Activated T-helper 1 cell treated with anti-CD3 and anti-CD28 coated beads, Interleukin-2, amount 50 U/mL, for 16 hours (primary cell): ENCODE measurements at places on chromosomes 7 and 10.
A peak's percentile ranks its signal among the peaks of the same experiment; 100 is the strongest.

DNA sequence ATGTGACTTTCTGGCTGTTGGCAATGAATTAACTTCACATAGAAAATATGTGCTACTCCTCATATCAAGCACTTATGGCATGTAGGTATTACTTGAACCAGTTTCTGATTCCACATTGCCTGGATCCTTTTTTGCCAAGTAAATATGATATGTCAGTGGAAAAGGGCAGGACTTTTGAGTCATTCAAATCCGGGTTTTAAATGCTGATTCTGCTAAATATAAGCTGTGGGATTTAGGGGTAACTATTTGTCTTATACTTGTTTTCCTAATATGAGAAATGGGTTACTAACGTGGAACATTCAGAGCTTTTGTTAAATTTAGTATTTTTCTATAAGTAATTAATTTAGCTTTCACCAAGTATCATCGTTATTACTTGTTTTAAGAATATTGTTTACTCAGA, 108.0 kb upstream of the HGF start:
- no peak for DNase-seq

DNA sequence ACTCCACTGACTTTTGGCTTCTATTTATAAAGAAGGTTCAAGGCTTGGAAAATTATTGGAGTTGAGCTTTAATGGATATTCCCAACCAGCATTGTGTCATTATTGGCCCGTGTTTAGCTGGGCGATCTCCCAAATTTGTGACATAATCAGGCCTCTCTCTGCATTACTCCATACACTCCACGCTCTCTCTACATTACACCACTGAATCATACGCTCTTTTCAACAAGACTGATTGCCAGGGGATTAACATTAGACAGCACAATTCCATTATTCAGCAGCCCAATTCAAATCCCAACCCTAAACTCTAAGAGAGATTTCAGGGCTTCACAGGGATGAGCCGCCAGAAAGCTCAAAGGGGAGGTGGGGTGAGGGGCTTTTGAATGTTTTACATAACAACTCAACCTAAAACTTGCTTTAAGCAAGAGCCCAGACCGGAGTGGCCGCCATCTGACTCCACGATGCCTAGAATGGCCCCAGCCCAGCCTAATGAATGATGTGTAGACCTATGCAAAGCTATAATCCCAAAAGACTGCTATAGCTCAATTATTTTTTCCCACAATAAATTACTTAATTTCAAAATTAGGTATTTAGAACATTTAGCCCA, 61.8 kb downstream of the FGFR2 start:
- DNase-seq = no peak

DNA sequence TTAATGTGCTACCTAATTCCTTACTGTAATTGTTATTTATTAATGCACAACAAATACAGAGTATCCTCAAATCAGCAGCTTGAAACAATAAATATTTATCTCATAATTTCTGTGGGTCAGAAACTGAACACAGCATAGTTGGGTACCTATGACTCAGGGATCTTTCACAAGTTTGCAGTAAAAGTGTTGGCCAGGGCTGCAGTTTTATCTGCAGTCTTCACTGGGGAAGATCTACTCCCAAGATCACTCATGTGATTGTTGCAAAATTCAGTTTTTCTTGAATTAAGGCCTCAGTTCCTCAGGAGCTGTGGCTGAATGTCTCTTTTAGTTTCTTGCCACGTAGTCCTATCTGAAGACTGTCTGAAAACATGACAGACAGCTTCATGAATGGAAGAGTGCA, 237.8 kb downstream of the ZWINT start:
- no peak for DNase-seq

- no peak for DNase-seq
These were observed 1.5 kb upstream of the FAM53B start for GRCh38 chr10:124745673-124746072.

DNA sequence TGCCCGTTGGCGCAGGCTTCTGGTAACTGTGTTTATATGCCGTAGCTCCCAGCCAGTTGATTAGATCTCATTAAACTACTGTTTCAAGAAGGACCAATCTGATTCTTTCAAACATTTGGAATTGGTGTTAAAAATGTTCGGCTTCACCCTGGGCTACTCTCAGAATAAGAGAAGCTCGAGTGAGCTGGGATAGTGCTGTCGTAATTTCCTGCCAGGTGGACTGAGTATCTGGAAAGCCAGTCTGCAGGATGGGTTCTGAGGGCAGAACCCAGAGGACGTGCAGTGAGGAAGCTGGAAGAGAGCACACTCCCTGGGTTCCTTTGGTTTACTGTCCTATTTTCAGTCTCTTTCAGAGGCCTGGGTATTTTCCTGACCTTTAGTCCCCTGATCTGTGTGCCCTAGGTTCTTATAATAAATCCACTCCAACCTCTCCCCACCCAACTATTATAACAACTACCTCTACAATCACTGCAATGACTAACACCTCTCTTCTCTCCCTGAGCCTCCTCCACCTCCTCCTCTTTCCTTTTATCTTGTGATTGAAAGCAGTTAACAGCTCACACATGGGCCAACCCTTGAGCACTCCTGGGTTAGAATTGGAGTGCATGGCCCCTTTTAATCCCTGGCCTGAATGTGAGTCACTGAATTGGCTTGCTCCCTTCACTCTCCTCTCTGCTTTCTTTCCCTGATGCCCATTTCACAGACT, 63.0 kb downstream of the AOAH start:
- no peak for DNase-seq

DNA sequence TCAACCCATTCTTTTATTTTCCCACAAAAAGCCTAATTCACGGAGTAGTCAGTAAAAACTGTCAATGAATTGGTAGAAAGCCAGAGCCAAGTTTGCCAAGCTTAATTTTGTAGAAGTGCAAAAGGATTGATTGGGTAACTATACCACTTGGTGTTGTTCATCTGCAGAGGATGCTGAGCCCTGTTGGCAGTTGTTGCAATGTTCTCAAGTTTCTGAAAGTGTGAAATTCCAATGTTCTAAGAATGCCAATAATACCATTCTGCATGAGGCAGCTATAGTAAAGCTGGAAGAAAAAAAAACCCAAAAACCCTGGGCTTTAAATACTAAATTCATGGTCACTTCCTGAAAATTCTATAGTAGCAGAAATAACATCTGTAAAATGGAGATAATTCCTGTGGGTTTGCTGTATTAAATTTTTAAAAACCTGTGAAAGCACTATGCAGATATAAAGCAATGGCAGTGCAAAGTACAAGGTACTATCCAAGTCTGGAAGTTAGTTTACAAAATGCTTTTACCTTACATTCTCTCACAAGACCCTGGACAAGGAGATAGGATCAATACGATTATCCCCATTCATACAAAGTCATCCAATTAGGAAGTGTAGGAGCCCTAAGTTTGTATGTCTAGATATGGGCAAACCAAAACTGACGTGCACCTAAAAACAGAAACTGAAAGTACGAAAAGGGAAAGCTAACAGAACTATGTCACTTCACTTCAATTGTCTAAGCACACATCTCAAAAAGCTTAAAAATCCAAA, 6.0 kb upstream of the PON1 start:
- DNase-seq = no peak

GRCh38 chr10:79331226-79331625, 16.0 kb upstream of the PPIF start:
- no peak for DNase-seq

- DNase-seq = no peak
These were observed 29.6 kb downstream of the MKI67 start for GRCh38 chr10:128096486-128097199.

GRCh38 chr10:15427843-15428414, 56.8 kb upstream of the FAM171A1 start:
- no peak for DNase-seq

- DNase-seq = no peak
These were observed 1.4 kb downstream of the CFAP46 start for GRCh38 chr10:132940791-132941465.

- no peak for DNase-seq
These were observed 32.2 kb downstream of the IQUB start for GRCh38 chr7:123502201-123502600.

DNA sequence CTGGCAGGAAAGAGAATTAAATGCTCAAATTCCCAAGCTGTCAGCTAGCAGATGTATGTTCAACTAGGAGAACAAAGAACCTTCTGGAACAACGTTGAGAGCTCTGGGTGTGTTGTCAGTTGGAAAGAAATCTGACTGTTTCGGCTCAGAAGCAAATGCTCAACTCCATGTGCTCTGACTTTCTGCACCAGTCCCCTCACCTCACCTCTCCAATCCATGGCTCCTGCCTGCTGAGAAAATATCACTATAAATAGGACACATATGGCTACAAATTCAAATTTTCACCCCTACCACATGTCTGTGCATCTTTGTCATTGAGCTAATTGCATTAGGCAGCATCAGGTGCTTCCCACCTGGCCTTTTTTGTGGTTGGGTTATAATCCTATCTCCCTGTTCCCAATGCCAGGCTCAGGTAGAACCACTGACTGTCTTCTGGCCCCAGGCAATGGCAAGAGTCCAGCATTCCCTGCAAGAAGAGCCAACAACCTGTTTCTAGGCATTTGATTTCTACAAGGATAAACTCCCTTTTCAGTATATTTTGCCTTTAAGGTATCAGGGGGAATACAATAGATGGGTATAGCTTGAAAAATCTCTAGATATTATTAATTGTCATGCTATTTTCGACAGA, 142.6 kb upstream of the LSM8 start:
- no peak for DNase-seq

DNA sequence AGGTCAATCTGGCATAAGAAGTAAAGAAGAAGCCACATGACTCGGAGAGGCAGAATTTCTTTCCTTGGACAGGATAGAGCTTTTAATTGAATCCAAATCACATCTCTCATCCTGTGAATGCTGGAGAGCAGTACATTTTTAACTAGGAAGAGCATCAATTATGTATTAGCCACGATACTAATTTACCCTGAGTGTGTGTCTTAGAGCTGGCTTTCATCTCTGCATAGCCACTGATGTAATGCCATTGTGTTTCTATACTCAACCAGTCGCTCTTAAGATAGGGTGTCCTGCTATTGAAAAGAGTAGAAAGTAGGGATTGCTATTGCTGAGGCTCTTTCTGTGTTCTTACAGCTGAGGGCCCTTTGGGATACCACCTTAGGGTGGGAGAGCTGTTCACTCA, 280.3 kb downstream of the AUTS2 start:
- no peak for DNase-seq

DNA sequence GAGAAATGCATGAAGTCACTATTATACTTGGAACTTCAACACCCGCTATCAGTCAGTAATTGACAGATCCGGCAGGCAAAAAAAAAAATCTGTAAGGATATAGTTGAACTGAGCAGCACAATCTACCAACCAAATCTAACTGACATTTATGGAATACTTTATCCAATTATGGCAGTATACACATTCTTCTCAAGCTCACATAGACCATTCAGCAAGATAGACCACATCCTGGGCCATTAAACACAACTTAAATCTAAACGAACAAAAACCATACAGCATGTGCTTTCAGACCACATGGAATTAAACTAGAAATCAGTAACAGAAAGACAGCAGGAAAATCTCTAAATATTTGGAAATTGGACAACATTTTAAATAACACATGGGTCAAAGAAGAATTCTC, 112.7 kb downstream of the MPP7 start:
- DNase-seq = no peak

DNA sequence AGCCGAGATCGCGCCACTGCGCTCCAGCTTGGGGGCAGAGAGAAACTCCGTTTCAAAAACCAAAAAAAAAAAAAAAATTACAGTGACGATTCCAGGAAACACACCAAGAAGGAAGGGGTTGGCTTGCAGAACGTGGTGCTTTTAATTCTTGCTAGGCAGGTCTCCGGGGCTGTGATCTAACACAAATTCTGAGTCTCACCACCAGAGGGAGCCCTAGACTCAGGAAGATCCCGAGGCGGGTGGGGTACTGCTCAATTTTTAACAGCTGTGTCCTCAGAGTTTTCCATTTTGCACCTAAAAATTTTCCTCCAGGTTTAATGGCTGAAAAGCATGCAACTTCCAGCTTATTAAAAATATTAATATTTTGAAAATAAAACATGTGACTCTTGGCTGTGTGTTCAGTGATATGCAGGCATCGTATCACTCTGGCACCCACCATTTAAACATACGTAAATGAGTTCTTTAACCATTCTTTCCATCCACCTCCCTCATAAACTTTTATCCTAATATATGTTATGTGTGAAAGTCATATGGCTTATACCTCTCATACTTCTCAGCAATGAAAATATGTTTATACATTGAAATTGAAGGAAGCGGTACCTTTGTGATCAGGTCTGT, 26.5 kb upstream of the NUB1 start:
- peak; percentile 35 for DNase-seq

GRCh38 chr10:124660404-124661125, 83.6 kb downstream of the FAM53B start:
- no peak for DNase-seq

- no peak for DNase-seq
These were observed 466.9 kb downstream of the KIF20B start for GRCh38 chr10:90168244-90168643.

- no peak for DNase-seq
These were observed 311.8 kb upstream of the PRKCQ start for GRCh38 chr10:6891924-6892323.

DNA sequence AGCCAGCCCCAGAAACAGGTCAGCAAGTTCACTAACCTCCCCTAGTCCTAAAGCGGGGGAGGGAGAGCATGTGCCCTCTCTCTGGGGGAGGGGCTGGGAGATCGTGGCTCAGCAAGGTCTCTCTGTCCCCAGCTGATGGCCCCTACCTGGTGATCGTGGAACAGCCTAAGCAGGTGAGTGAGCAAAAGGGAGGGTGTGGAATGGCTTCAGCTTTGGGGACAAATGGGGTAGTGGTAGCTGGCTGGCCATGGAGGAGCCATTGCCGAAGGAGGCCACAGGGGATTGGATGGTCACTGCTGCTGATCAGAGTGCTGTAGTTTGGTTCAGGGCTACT, 779 bp downstream of the NFKB2 start:
- DNase-seq = no peak

GRCh38 chr7:151157645-151158329, 9.7 kb downstream of the GBX1 start:
- DNase-seq = no peak

DNA sequence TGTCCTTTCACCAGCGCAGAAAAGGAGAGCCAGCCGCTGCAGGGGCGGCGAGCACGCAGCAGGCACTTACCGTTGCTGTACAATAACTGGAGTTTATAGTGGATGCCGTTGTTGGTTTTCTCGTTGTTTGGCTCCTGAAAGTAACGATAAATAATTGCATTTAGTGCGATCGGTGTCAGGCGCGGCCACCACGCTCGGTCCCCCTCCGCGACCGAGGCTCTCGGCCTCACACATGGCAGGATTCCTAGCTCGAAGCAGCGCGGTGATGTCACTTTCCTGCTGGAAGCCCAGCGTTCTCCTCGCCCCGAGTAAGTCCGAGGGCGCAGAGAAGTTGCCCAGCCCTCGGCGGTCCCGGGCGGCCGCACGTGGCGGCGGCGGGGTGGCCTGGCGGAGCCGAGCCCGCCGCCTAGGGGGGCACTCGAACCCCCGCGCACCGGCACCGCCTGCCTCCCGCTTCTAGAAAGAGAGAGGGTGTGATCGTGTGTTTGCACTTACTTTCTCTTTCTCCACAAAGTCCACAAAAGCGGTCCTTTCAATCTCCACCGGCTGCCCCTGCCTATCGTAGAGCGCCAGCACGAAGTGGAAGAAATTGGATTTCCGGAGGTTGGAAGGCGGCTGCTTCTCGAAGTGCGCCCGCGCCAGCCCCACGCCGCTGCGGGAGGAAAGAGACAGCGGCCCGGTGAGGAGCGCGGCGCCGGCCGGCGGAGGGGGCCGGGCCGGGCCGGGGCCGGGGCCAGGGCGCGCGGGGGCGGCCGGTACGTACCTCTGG, 1.0 kb downstream of the EBF3 start:
- no peak for DNase-seq

- no peak for DNase-seq
These were observed 604.0 kb downstream of the LRMDA start for GRCh38 chr10:76035206-76036110.
